SJCRH30 (cell line): ENCODE measurements at places on chromosomes 5 and 9. TPM values are rescaled to one million over a fixed set of nuclear protein-coding genes. Genes with fewer than 3 reads are reported as not detected.

GRCh38 chr9:128713411-128713780 lies 10.5 kb downstream of the ZDHHC12 start:
- peaks cover 41% of the 10 kb centered on the region for H3K36me3 ChIP-seq
- H3K4me3 ChIP-seq = no peak overlapping the region
- no peaks in the 10 kb centered on the region for H3K27me3 ChIP-seq
- no peaks in the 10 kb centered on the region for H3K4me1 ChIP-seq
- no peak overlapping the region for H3K27ac ChIP-seq

DNA sequence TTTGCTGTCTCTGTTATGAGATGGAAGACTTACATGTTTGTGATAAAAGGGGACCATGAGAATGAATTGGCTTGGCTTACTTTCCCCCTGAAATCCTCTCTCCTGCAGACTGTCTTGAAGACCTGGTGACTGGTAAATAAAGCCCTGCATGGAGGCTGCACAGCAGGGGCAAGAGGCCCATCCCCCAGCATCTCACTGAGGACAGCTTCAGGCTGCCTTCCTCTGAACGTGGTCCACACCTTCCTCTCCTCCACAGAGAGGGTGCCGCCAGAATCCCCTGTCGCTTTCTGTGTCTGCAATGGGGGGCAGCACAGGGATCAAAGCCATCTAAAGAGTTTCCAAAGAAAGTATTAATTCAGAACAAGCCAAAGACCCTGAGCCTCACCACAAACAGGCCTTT lies 94.6 kb downstream of the SYK start:
- H3K27ac ChIP-seq = no peak overlapping the region
- peaks cover 9% of the 10 kb centered on the region for H3K4me1 ChIP-seq
- peaks cover 2% of the 10 kb centered on the region; the same call in 1 of the 2 replicates for H3K27me3 ChIP-seq
- H3K4me3 ChIP-seq = no peak overlapping the region
- DNase-seq = no peak

Gene OTP
- not detected in 2 replicates for total RNA-seq

DNA sequence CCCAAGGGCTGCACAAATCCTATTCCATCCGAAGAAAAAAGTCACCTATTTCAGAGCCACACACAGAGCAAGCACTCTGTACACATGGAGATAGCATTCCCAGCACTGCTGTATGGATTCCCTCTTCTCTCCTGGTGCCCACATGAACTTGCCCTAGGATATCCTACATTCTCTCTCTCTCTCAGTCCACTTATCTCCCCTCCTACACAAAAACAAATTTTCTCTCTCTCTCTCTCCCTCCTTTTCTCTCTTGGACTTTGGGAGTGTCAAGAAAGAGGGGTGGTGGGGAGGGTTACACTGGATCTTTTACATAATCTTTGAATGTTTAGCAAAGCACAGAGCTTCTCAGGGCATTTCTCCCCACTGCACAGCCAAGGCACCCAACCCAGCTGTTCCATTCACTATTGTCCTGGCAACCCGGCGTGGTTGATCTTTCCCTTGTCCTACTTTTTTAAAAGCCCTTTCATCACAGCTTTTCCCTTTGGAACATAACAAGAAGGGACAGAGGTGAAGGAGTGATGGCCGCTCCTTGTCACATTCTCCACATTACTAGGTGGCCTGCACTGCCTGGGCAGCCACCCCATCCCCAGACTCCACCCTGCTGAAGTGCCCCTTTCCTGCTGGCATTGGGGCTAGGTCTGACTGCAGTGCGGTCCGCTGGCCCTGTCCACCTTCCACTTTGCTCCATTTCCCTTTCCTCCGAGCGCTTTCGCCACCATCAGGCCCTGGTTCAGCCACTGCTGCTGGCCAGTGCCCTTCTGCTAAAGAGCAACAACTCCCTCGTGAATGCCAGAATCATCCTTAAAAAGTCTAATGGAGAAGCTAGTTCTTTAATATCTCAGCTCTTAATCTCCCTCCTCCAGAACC lies 22.2 kb upstream of the SLC1A3 start:
- no peaks in the 10 kb centered on the region; the same call in 1 of the 2 replicates for H3K4me1 ChIP-seq
- no peak overlapping the region for H3K4me3 ChIP-seq
- H3K36me3 ChIP-seq = no peaks in the 10 kb centered on the region
- DNase-seq = no peak
- no peaks in the 10 kb centered on the region; the same call in 1 of the 2 replicates for H3K27me3 ChIP-seq

- no peaks in the 10 kb centered on the region for H3K27me3 ChIP-seq
- H3K4me1 ChIP-seq = no peaks in the 10 kb centered on the region
- H3K4me3 ChIP-seq = no peak overlapping the region
- no peak overlapping the region for H3K27ac ChIP-seq
- no peaks in the 10 kb centered on the region for H3K36me3 ChIP-seq
- DNase-seq = no peak
Observed at GRCh38 chr9:68728731-68729130, 23.7 kb downstream of the PIP5K1B start.

DNA sequence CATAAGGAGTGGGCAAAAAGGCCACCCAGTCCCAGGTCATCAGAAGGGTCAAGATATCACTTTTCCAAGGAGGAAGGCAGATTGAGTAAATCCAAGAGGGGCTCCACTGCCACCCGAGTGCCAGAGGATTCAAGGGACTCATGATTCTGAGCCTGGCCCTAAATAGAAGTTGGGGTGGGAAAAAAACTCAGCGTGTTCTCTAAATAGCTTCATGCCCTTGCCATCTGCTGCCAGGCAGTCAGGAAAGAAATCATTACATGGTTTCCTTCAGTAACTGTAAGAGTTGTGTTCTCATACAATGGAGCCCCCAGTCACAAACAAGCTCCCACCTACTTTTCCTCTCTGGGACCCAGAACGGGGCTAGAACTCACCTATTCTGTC lies 37.2 kb downstream of the SAR1B start:
- H3K4me1 ChIP-seq = no peaks in the 10 kb centered on the region; the same call in 1 of the 2 replicates
- no peak overlapping the region for H3K4me3 ChIP-seq
- no peak for DNase-seq

DNA sequence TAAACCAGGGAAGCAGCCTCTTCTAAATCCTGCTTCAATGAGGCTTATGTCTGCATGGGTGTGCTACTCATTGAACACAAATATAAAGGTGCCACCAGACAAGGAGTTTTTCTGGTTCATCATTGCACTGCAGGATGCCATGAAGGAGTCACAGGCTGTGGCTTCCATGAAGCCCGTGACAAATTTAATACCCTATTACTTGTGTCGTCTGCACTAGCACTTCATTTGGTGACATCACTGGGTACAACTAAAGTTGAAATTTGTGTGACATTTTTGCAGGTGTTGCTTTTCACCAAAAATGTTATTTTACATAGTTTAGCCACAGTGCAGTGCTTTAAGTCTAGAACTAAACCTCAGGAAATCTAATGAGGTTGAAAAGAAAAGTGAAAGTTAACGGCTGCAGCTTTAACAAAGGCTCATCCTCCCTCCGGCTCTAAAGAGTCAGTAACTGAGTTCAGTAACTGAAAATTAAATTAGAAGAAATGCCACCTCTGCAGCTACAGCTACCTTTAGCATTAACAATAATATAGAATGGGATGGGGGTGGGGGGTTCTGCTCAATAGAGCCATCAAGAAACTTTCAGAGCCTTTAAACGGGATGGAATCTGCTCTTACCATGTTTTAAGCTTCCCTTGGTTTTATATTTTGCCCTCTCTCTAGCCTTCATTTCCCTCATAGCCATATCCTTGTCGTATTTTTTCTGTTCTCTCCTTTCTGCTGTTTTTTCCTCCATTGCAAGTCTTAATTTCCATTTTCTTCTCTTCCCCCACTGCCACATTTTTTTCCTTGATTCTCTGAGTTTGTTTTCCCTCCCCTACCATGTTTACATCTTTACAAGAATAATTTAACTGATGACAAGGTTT lies 233.8 kb upstream of the TMEM161B start:
- H3K27ac ChIP-seq = peak overlapping the region; percentile 36
- no peaks in the 10 kb centered on the region for H3K36me3 ChIP-seq
- peaks cover 6% of the 10 kb centered on the region; the same call in 1 of the 2 replicates for H3K4me1 ChIP-seq

DNA sequence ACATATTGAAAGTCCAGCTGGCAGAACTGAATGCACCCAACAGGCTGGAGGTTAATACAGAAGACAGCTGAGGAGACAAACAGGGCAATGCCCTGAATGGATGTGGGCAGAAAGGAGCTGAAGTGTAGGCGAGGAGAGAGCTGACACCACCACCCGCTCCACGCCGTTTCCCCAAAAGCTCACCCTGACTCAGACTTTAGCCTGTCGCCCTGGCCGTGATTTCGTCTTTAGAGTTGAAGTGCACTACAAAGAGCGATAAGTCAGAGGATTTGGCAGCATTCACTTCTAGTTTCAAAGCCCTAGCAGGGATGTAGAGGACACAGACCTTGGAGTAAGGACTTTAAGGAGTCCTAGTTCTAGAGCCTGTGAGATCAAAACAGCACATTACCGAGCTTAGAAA lies 2.2 kb upstream of the ERAP1 start:
- peaks cover 4% of the 10 kb centered on the region; the same call in 1 of the 2 replicates for H3K4me1 ChIP-seq
- DNase-seq = no peak
- no peak overlapping the region for H3K4me3 ChIP-seq
- H3K27me3 ChIP-seq = no peaks in the 10 kb centered on the region
- no peak overlapping the region for H3K27ac ChIP-seq
- H3K36me3 ChIP-seq = no peaks in the 10 kb centered on the region

GRCh38 chr5:144771802-144772201 lies 601.1 kb downstream of the KCTD16 start:
- H3K4me1 ChIP-seq = no peaks in the 10 kb centered on the region
- no peaks in the 10 kb centered on the region; the same call in 1 of the 2 replicates for H3K27me3 ChIP-seq
- H3K4me3 ChIP-seq = no peak overlapping the region
- H3K36me3 ChIP-seq = no peaks in the 10 kb centered on the region
- DNase-seq = no peak

DNA sequence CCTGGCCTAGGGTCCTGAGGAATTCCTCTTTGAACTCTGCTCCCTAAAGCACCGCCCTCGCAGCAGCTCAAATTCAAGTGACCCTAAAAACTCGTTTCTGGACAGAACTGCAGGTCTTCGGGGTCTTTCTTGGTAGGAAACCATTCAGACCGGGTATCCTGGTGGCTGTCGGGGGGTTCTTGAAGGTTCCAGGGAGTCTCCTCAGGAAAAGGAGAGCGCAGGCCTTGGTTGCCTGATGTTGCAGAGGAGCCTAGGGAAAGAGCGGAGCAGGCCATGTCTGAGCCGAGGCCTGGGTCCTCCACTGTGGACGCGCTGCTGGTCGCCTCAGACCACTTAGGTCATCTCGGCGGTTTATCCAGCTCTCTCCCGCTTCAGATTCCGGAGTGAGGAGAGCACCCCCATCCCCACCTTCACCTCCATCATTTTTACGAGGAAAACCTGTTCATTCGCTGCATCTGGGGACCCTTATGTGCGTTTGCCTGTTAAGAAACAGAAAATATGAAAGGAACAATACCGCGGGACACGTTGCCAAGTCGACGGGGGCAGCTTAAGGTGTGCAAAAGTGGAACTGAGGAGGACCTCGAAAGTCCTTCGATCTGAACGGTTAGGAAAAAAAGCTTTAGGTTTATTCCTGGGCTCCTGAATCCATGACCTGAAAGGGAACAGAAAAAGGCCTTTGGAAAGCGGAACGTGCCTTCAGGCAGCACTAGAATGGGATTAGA lies 299.4 kb downstream of the PARP8 start:
- no peak for DNase-seq
- H3K27ac ChIP-seq = no peak overlapping the region
- no peak overlapping the region for H3K4me3 ChIP-seq
- H3K4me1 ChIP-seq = no peaks in the 10 kb centered on the region
- H3K27me3 ChIP-seq = no peaks in the 10 kb centered on the region; the same call in none of the 2 replicates

DNA sequence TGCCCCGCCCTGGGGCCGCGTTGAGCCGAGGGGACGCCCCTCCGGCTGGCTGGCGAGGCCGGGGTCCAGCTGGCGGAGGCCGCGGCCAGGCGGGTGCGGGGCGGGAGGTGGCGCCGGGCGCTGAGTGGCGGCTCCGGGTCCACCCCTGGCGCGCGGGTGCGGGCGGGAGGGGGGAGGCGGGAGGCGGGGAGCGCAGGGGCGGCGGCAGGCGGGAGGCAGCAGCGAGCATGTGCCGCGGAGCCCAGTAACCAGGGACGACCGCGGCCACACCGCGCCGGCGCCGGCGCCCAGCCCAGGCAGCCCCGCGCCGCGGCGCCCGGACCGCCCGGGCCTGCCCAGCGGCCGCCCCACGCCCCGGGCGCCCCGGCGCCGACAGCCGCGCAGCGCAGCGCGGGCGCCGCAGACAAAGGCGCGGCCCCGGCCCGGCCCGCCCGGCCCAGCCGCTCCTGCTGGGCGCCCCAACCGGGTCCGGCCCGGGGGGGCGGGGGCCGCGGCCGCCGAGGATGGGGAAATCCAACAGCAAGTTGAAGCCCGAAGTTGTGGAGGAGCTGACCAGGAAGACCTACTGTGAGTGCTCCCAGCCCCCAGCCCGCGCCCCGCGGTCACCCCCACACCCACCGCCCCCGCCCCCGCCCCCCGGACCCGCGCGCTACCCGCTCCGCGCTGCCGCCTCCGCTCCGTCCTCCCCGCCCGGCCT lies at the start of gene NCS1:
Gene NCS1 (plus strand): TSS at position 244 of the 697 bp plus-strand sequence. CDS start 260 bp downstream, at position 504.
- no peaks in the 10 kb centered on the region for H3K27me3 ChIP-seq
- H3K27ac ChIP-seq = peak within 1 kb of the TSS; percentile 69
- H3K4me1 ChIP-seq = peaks cover 8% of the 10 kb centered on the region; the same call in 1 of the 2 replicates
- peaks cover 20% of the 10 kb centered on the region for H3K36me3 ChIP-seq
- peak; percentile 81 for DNase-seq
- peak within 1 kb of the TSS; percentile 99 for H3K4me3 ChIP-seq

- H3K27me3 ChIP-seq = no peaks in the 10 kb centered on the region
- peaks cover 12% of the 10 kb centered on the region for H3K36me3 ChIP-seq
- peak overlapping the region; percentile 39 for H3K4me3 ChIP-seq
- H3K4me1 ChIP-seq = peaks cover 27% of the 10 kb centered on the region
- peak; percentile 89 for DNase-seq
Observed at GRCh38 chr9:131237931-131238401, 38.3 kb downstream of the FAM78A start.

GRCh38 chr5:157481265-157481664 lies 21.3 kb downstream of the NIPAL4 start:
- peaks cover 53% of the 10 kb centered on the region for H3K36me3 ChIP-seq
- no peak overlapping the region for H3K4me3 ChIP-seq
- H3K27ac ChIP-seq = no peak overlapping the region
- no peak for DNase-seq

- no peak for DNase-seq
- H3K27me3 ChIP-seq = no peaks in the 10 kb centered on the region
- no peak overlapping the region for H3K27ac ChIP-seq
- H3K4me3 ChIP-seq = no peak overlapping the region
- H3K36me3 ChIP-seq = peaks cover 39% of the 10 kb centered on the region
Observed at GRCh38 chr9:128715436-128715750, 8.5 kb downstream of the ZDHHC12 start.

Gene TGFBI
- 4.8 TPM in 2 replicates for total RNA-seq

DNA sequence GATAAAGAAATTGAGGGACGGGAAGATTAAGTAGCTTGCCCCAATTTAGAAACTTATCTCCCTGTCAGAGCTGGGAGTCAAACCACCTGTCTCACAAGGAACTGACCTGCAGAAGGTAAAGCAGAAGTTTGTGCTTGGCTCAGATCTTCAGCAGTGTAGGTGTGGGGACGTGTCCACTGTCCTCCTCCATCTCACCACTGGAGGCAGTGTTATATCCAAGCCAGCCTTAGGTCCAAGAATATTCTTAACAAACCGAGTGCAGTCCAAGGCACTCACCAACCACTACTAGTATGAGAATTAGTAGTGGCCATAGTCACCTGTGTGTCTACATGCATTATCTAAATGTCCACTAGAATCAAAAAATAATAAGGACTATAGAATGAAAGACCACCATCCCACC lies 86.3 kb upstream of the IRX1 start:
- H3K27me3 ChIP-seq = no peaks in the 10 kb centered on the region
- H3K27ac ChIP-seq = no peak overlapping the region
- DNase-seq = peak; percentile 4
- H3K4me3 ChIP-seq = no peak overlapping the region
- H3K4me1 ChIP-seq = no peaks in the 10 kb centered on the region

Gene ENTPD2
- total RNA-seq = 1.9 and 2.0 TPM in 2 replicates
